CD4-positive, alpha-beta T cell treated with Interleukin-6 at 100 ng/mL for 8 hours (primary cell): ENCODE measurements at places on chromosomes 2 and 18.

GRCh38 chr18:77658751-77659448, 409.3 kb downstream of the GALR1 start:
- DNase-seq, result no peak

DNA sequence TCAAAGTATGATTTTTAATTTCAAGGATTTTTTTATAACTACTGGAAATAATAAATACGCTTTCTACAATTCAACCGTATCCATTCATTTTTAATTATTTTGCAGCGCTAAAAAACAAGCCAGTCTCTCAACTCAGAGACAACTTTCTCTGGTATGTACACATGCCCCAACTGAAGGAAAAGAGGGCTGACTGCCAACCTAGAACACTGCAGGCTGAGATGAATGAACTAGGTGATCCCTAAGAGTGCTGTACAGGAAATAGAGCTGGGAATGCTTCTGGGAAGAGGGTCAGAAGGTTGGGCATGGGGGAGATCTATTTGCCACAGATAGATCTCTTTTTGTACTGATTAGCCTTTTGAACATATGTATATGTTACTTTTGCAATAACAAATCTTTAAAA, 460.1 kb downstream of the NR4A2 start:
- no peak for DNase-seq

DNA sequence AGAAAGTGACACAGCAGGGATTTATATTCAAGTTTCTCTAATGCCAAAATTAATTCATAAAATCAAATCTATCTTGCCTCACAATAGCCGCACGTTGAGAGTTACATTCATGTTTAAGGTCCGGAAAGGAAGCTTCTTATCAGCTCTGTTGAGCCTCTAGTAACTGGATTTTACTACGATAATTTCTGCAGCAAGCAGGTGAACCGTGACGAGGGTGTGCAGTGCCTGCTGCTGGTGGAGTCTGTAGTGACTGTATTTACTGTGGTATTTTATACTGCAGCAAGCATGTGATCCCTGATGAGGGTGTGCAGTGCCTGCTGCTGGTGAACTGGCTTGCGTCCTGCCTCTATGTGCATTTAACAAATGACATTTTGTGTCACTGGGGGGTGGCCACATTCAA, 120.0 kb downstream of the SNTG2 start:
- DNase-seq, result no peak

DNA sequence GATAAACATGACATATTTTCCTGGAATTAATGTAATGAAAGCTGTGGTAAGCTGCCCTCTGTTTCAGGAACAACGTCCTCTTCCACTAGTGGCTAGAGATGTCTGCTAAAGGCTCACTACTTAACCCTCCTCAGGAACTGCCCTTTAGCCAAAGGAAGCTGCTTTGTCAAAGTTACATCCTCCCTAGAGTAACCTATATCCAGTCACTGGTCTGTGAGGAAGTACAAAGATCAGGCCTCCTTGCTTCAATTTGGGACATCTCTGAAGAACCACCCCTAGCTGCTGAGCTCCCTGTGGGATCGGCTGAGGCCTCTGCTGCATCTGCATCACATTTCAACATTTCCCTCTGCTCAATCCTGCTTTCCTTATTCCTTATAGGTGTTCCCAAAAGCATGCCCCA, 107.8 kb downstream of the PRELID3A start:
- no peak for DNase-seq

DNA sequence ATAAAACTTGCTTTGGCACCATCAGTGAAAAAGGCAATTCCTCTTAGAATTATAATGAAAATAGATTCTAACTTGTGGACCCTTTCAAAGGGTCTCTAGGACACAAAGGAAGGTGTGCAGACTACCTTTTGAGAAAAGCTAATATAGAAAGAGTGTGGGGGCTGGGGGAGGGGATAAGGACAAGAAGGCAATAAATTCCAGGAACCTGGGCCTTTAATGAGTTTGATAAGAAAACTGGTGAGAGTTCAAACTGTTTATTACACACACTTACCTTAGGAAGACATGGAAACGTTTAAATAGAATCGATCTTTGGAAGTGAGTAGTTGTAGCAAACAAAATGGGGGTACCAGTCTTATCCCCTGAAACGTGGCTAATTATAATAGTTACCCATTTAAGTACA, 39.6 kb upstream of the PGAP1 start:
- DNase-seq, result no peak

- DNase-seq, result no peak
These were observed 649.2 kb downstream of the RNF144A start for GRCh38 chr2:7566382-7566881.

- no peak for DNase-seq
These were observed 99.1 kb downstream of the TACR1 start for GRCh38 chr2:75100011-75100800.

DNA sequence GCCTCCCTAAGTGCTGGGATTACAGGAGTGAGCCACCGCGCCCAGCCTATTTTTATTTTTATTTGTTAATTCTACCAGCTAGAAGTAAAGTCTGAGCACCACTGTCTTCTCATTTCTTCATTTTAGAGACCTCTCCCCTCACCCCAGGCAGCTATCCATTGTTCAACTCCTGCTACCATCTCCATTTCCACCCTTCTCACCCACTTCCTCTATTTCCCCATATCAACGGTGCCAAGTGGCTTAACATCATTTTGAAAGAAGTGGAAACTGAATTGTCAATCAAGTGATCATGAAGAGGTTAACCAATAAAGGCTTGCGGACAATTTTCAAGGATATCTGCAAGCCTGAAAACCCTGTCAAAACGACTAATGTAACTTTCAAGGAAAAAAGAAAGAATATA, 323.1 kb downstream of the NBAS start:
- DNase-seq, result no peak

DNA sequence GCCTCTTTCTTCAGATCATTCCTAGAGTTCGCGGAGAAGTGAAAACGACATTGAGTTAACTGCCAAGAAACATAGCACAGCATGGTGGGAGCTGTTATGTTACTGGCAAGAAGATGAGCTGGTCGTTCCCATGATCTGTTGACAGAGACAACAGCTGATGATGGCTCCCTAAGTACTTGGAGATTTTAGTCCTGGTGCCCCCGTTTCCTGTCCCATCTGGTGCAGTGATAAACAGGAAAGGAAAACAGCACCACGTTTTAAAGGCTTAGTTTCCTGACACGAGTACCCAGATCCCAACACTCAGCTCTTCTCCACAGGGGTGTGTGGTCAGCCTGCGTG, 56.4 kb upstream of the KCNG2 start:
- DNase-seq, result no peak

DNA sequence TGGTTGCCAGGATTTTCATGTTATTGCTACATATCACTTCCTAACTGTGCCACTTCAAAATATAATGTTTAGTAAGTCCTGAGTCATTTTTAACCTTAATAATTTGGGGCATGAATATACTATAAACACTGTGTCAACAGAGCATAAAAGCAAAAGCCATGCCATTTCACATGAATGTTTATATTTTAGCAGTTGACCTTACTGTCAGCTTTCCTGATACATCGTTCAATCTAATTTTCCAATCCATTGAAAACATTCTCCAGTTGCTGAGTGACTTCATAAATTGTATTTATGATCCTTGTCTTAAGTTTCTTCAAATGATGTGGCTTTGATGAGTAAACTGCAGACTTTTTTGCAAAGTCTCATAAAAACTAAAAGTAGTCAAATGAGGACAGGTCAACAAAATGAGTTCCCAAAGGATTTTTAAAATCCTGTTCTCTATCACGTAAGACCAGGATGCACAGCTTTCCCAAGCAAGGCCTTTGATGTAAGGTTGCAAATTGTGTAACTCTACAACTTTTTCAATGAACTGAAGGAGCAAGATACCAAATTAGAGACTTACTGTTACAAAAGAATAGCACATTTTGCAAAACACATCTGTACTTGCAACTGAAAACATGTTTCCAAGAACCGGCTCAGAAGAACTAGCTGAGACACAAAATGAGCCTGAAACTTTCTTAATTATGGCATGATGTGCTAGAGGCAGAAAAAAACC, 117.7 kb downstream of the SATB2 start:
- DNase-seq, result no peak
